ENCODE measurements at places on chromosomes 4 and X.

DNA sequence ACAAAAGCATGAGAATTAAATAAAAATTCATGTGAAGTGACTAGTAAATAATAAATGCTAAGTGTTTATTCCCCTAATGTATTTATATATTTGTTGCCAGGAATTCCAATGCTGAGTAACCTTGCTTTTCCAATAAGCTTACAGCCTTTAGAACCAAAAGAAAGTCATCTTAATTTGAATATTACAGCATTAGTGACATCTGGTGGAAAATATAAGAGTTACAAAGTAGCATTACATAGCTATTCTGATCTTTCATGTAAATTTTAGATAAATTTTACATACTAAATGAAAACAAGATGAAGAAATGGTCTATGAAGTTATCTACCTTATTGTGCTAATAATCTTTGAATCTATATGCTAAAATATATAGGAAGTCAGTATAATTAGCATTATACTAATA lies 10.4 kb downstream of the MAD2L1 start:
- no peak overlapping the region for H3K27ac ChIP-seq
- H3K36me3 ChIP-seq = no peaks in the 10 kb centered on the region
- H3K4me3 ChIP-seq = no peak overlapping the region
- DNase-seq = no peak
- H3K4me1 ChIP-seq = no peaks in the 10 kb centered on the region
- H3K27me3 ChIP-seq = no peaks in the 10 kb centered on the region

DNA sequence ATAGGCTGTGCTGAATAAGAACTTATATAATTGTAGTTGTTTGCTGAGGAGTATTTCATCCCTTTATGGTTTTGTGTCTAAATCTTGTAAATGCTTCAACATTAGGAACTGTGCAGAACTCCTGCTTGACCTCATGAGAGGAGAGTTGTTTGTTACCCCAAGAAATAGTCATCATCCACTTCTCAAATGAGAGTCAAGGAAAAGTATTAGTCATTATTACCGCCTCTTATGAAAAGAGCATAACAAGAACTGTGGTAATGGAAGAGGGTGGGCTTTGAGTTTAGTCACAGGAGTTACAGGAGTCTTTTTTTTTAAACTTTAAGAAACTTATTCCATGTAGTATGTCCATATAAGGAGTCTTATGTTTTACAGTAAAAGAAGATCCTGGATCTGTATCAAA lies 132.9 kb downstream of the RAP1GDS1 start:
- no peak overlapping the region for H3K27ac ChIP-seq
- H3K4me1 ChIP-seq = no peaks in the 10 kb centered on the region
- no peak overlapping the region for H3K4me3 ChIP-seq
- no peaks in the 10 kb centered on the region for H3K27me3 ChIP-seq
- no peak for DNase-seq

DNA sequence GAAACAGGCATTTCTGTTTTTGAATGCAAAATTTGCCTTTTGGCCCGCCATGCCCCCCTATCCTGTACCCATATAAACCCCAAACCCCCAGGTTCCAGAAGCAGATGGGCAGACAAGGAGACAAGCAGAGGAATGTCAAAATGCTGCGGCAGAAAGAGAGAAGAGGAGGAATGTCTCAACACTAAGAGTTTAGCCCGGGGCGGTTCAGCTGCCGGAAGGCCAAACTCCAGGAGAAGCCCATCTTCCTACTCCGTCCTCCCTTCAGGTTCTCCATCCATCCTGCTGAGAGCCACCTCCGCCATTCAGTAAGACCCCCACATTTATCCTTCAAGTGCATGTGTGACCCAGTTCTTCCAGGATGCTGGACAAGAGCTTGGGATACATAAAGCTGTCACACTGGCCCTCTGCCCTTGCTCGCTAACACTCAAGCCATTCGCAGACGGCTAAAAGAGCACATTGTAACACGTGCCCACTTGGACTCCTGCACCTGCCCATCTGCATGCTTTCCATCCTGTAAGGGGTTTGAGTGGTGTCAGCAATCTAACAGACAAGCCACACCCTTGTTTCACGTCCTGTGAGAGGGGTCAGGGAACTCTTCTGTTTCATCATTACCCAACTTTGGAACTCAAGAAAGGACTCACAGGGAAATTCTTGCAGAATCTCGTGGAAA lies 31.3 kb downstream of the TLR10 start:
- H3K27me3 ChIP-seq = no peaks in the 10 kb centered on the region
- H3K4me3 ChIP-seq = no peak overlapping the region
- DNase-seq = no peak

- H3K27ac ChIP-seq = no peak overlapping the region
- no peak for DNase-seq
- no peaks in the 10 kb centered on the region for H3K36me3 ChIP-seq
- H3K4me3 ChIP-seq = no peak overlapping the region
- no peaks in the 10 kb centered on the region for H3K4me1 ChIP-seq
- H3K27me3 ChIP-seq = no peaks in the 10 kb centered on the region
Measured at GRCh38 chr4:77665381-77666069, 59.9 kb downstream of the CXCL13 start.

GRCh38 chr4:182192511-182193181 lies 50.6 kb upstream of the TENM3 start:
- H3K27ac ChIP-seq = no peak overlapping the region
- H3K36me3 ChIP-seq = no peaks in the 10 kb centered on the region
- no peaks in the 10 kb centered on the region for H3K27me3 ChIP-seq
- H3K4me1 ChIP-seq = no peaks in the 10 kb centered on the region
- DNase-seq = no peak
- no peak overlapping the region for H3K4me3 ChIP-seq

GRCh38 chrX:125096870-125097269 lies 222.8 kb upstream of the TEX13C start:
- no peaks in the 10 kb centered on the region for H3K27me3 ChIP-seq
- no peak overlapping the region for H3K4me3 ChIP-seq
- no peaks in the 10 kb centered on the region for H3K4me1 ChIP-seq
- no peak for DNase-seq
- H3K27ac ChIP-seq = no peak overlapping the region
- H3K36me3 ChIP-seq = no peaks in the 10 kb centered on the region

GRCh38 chr4:93730251-93730650 lies 98.3 kb upstream of the ATOH1 start:
- H3K4me1 ChIP-seq = no peaks in the 10 kb centered on the region
- DNase-seq = no peak
- no peaks in the 10 kb centered on the region for H3K27me3 ChIP-seq
- no peak overlapping the region for H3K27ac ChIP-seq
- no peaks in the 10 kb centered on the region for H3K36me3 ChIP-seq
- no peak overlapping the region for H3K4me3 ChIP-seq

GRCh38 chrX:84205276-84205675 lies 17.3 kb upstream of the RPS6KA6 start:
- DNase-seq = no peak
- H3K36me3 ChIP-seq = no peaks in the 10 kb centered on the region
- no peaks in the 10 kb centered on the region for H3K4me1 ChIP-seq
- H3K27ac ChIP-seq = no peak overlapping the region
- H3K27me3 ChIP-seq = no peaks in the 10 kb centered on the region

DNA sequence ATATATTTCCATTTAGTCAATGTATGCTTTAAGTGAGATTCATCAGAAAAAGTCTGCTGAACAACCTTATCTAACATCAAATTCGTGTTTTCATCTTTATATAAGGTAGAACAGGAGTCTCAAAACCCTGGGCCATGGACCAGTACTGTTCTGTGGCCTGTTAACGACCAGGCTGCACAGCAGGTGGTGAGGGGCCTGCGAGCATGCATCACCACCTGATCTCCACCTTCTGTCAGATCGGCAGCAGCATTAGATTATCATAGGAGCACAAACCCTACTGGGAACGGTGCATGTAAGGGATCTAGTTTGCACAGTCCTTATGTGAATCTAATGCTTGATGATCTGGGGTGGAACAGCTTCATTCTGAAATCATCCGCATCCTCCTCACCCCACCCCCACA lies 3.2 kb downstream of the CTSO start:
- peaks cover 5% of the 10 kb centered on the region for H3K4me1 ChIP-seq
- DNase-seq = no peak
- H3K4me3 ChIP-seq = no peak overlapping the region
- no peak overlapping the region for H3K27ac ChIP-seq

DNA sequence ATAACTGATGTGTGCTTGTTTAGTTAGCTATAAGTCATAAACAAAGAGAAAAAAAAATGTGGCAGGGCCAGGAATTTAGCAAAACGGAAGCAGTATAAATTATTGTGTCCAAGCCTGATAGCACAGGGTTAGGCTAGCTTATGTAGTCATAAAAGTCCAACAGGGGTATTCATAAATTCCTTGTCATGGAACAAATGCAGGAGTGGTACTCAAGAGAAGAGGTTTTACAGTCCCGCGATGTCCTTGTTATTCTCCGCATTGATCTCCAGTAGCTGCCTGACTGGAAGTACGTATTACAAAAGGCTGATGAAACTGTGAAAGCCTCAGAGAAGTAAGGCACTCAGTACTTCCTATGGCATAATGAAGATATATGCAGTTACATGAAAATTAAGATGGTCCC lies 336.9 kb upstream of the TRAM1L1 start:
- no peak overlapping the region for H3K27ac ChIP-seq
- H3K4me1 ChIP-seq = no peaks in the 10 kb centered on the region
- H3K36me3 ChIP-seq = no peaks in the 10 kb centered on the region
